ENCODE measurements at places on chromosomes 13 and 19.

GRCh38 chr13:105220881-105221280 lies 1314.6 kb downstream of the EFNB2 start:
- no peak for DNase-seq

GRCh38 chr13:22286338-22286737 lies 615.5 kb downstream of the FGF9 start:
- no peak for DNase-seq

GRCh38 chr13:27933580-27934328 lies 14.0 kb downstream of the PDX1 start:
- no peak for DNase-seq

DNA sequence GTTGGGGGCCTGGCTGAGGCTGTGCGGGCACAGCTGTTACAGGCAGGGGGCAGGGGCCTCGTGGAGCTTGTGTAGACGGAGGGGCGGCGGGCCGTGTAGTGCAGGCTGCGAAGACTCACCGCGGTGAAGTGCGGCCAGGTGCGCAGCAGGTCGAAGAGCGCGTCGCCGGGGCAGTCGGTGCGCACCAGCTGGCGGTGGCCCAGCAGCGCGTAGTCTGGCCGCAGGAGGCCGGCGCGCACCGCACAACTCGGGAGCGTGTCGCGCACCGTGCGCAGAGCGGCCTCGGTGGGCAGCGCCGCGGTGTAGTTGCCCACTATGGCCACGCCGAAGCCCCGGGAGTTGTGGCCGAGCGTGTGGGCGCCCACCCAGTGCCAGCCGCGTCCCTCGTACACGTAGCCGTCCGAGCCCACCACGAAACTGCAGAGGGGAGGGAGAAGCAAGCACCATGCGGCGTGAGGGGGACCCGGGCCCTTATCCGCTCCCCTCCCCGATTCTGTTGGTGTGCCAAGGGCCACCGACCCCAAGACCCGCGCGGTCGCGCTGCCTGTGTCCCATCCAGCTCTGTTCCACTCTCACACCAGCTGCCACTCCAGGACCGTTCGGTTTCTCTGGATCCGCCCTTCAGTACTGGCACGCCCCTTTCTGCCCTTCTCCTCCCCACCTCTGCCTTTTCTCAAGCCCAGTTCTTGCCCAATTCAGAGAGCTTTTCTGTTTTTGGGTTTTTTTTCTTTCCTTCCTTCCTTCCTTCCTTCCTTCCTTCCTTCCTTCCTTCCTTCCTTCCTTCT lies 5.4 kb upstream of the RASAL3 start:
- DNase-seq, result peak; percentile 84

- no peak for DNase-seq
These were observed 7.5 kb downstream of the CYP2A13 start for GRCh38 chr19:41095703-41096102.

GRCh38 chr13:114222461-114222968 lies 12.2 kb upstream of the CDC16 start:
- no peak for DNase-seq

Measured in A673 (cell line).